Placental pericyte (primary cell): ENCODE measurements at places on chromosomes 12 and 14. TPM values are rescaled to one million over a fixed set of nuclear protein-coding genes. Genes with fewer than 3 reads are reported as not detected.

UNG gene
- 7.7 and 23.6 TPM in 2 replicates for total RNA-seq

SOS2 gene
- total RNA-seq, result 26.6 and 27.1 TPM in 2 replicates

RD3L gene
- not detected in 2 replicates for total RNA-seq

KCNA5 gene
- total RNA-seq, result not detected in 2 replicates

GPD1 gene
- not detected in 2 replicates for total RNA-seq

GPR162 gene
- 1.1 TPM in 2 replicates for total RNA-seq

PAX9 gene
- total RNA-seq, result not detected in 2 replicates

KRT7 gene
- total RNA-seq, result 1.1 and 7.0 TPM in 2 replicates

CCDC38 gene
- under 0.01 TPM in 1 of 2 replicates, not detected in the other for total RNA-seq

HOXC9 gene
- total RNA-seq, result 5.0 and 6.9 TPM in 2 replicates

C12orf76 gene
- total RNA-seq, result 3.9 and 5.9 TPM in 2 replicates

KRT83 gene
- not detected in 2 replicates for total RNA-seq

MPHOSPH9 gene
- total RNA-seq, result 28.7 and 52.7 TPM in 2 replicates

ASCL1 gene
- total RNA-seq, result not detected in 2 replicates

TDRD9 gene
- total RNA-seq, result 0.86 and 1.3 TPM in 2 replicates

SERPINA9 gene
- 0.43 TPM in 1 of 2 replicates, not detected in the other for total RNA-seq

PTCSC3 gene
- not detected in 2 replicates for total RNA-seq

C14orf132 gene
- total RNA-seq, result 11.2 and 17.0 TPM in 2 replicates

CNTN1 gene
- total RNA-seq, result 0.43 TPM in 1 of 2 replicates, not detected in the other

OR10A7 gene
- total RNA-seq, result not detected in 2 replicates

MYH7 gene
- not detected in 2 replicates for total RNA-seq

KLRD1 gene
- total RNA-seq, result 0.22 and 1.3 TPM in 2 replicates

LPAR5 gene
- not detected in 2 replicates for total RNA-seq

FAM181A gene
- total RNA-seq, result not detected in 2 replicates

ATXN3 gene
- total RNA-seq, result 18.3 and 26.5 TPM in 2 replicates

ADAMTS20 gene
- total RNA-seq, result not detected in 2 replicates

CCDC175 gene
- not detected in 2 replicates for total RNA-seq

MYL2 gene
- total RNA-seq, result not detected in 2 replicates

ZBTB39 gene
- total RNA-seq, result 7.2 and 9.0 TPM in 2 replicates

C12orf56 gene
- total RNA-seq, result 2.8 and 4.3 TPM in 2 replicates

AKAP3 gene
- total RNA-seq, result 1.0 and 3.5 TPM in 2 replicates

RPGRIP1 gene
- total RNA-seq, result 0.22 and 0.29 TPM in 2 replicates

ZNF891 gene
- 0.44 and 0.86 TPM in 2 replicates for total RNA-seq

RFX4 gene
- total RNA-seq, result not detected in 2 replicates

GLT8D2 gene
- total RNA-seq, result 22.5 and 28.2 TPM in 2 replicates

LRFN5 gene
- 0.22 and 3.6 TPM in 2 replicates for total RNA-seq

PELI2 gene
- 3.4 and 5.9 TPM in 2 replicates for total RNA-seq

PITPNM2 gene
- 4.6 and 5.7 TPM in 2 replicates for total RNA-seq
